ENCODE measurements at places on chromosomes 1 and 21.

DNA sequence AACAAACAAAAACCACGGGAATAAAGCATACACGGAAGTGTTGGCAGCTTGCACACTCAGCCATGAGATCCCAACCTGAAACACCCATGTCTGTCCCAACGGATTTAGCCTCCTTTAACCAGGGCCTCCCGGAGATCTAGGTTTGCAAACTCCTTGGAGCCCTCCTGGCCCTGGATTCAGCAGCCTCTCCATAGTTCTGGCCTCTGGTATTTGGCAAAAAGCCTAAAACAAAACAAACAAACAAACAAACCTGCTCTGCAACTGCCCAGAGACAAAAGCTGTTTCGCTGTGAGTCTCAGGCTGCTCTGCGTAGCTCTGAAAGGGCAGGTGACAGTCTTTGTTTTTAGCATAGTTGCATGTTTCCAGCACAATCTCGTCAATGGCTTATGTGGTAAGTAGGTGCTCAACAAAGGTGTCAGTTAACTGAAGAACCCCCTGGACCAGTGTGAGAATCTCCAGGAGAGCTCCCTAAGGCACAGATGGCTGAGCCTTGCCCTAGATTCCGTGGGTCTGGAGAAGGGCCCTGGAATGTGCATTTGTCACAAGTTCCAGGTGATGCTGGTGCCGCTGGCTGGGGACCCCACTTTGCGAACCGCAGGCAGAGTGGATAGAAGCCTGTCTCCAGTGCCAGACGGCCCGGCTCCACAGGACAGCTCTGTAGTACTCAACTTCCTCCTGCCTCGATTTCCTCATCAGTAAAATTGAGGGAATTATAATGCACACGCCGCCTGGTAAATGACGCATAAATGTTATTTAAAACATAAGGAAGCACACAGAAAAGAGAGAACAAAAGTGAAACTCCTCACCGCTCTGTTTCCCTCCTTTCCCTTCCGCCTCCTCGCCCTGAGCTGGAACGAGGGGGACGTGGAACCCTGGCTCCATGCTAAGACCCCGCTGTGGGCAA is 86.2 kb downstream of the RIPK4 start:
- DNase-seq: no peak

GRCh38 chr21:15138490-15138889 is 73.7 kb upstream of the NRIP1 start:
- DNase-seq: no peak

- DNase-seq: no peak
Measured at GRCh38 chr1:232435729-232436128, 194.2 kb downstream of the SIPA1L2 start.

GRCh38 chr1:40539338-40539737 is 7.9 kb downstream of the ZNF684 start:
- no peak for DNase-seq

- no peak for DNase-seq
Measured at GRCh38 chr1:151106894-151107293, 36.3 kb downstream of the GABPB2 start.

GRCh38 chr1:179761296-179761695 is 18.2 kb downstream of the FAM163A start:
- DNase-seq: no peak

DNA sequence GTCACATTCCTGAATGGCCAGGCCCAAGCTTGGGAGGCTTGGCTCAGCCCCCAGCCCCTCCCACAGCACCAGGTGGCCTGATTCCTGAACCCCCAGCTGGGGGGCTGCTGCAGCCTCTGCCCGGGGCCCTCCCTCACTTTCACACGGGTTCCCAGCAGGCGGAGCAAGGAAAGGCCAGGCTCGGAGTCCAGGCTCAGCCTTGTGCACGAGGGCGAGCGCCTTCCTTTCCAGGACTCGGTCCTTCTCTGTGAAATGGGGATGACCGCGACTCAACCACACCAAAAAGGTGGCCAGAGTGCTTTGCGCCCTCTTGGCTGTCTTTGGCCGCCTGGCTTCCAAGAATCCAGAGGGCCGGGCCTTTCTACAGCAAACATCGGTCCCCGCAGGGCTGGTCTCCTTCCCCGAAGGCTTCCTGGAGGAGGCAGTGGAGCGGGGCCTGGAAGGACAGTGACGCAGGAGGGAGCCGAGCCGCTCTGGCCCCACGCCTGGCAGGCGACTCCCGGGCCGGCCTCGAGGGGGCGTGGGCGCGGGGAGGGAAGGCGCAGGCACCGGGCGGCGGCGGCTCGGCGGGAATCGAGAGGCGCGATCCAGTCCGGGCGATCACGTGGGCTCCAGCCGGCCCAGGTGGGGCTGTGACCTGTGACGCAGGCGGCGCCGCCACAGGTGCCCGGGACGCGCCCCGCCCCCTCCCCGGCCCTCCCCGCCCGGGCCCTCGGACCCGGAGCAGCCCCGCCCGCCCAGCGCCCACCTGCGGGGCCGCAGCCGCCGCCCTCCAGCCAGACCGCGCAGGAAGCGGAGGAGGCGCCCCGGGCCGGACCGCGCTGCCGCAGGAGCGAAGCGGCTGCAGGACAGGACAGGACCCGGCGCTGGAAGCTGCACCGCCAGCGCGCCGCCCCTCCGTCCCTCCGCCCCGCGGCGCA is at the start of gene ARHGEF16:
Gene ARHGEF16, plus strand, starts transcription at position 775 of the 920 bp plus-strand sequence. CDS start 8,420 bp downstream, outside the sequence.
- DNase-seq: no peak

DNA sequence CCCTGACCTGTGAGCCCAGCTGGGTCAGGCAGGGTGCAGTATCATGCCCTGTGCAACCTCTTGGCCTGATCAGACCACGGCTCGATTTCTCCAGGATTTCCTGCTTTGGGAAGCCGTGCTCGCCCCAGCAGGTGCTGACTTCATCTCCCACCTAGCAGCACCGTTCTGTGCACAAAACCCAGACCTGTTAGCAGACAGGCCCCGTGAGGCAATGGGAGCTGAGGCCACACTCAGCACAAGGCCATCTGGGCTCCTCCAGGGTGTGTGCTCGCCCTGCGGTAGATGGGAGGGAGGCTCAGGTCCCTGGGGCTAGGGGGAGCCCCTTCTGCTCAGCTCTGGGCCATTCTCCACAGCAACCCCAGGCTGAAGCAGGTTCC is 29.6 kb downstream of the SLC19A1 start:
- no peak for DNase-seq

- no peak for DNase-seq
Measured at GRCh38 chr1:243465738-243466137, 209.9 kb downstream of the SDCCAG8 start.

DNA sequence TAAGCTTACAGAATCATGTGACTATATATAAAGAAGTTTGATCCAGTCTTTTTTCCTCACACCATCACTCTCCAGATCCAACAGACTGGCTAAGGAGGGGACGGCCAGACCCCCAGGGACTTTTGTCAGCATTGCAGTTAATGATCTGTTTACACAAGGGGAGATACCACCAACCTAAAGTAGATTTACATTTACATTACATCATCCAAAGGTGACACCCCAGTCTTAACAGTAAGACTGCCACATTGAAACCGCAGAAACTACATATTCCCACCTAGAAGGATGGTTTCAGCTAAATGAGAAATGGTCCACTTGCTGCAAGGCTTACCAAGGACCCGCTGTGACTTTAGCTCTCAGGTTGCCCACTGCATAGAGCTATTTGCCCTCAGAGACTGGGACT is 3.4 kb downstream of the RCAN1 start:
- no peak for DNase-seq

DNA sequence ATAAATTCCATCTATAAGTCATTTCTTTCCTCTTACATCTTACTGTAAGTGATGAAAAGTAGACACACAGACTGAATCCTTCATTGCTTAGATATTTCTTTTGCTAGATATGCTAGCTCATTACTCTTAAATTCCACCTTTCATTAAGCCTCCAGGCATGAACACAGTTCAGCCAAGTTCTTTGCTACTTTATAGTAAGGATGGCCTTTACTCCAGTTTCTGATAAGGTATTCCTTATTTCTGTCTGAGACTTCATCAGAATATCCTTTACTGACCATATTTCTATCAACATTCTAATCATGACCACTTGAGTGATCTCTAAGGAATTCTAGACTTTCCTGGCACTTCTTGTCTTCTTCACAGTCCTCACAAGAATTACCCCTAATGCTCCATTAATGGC is 191.7 kb upstream of the KCTD3 start:
- no peak for DNase-seq

GRCh38 chr1:119742202-119742601 is 26.5 kb downstream of the HMGCS2 start:
- no peak for DNase-seq

DNA sequence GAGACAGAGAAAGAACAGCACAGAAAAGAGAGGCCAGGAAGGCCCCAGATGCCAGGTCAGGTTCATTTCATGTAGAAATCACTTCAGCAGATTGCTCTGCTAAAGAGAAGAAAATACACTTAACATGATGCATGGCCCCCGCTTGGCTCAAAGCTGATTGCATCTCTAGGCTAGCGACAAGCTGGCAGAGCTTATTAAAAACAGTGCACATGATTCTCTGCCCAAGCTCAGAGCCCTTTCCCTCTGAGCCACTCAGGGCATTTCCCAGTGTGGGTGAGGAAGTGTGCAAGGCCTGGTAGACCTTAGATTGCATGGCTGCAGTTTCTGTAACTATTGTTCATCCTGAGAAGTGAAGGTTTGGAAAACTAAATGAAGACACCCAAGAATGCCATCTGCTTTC is 3.3 kb upstream of the CAPN9 start:
- DNase-seq: no peak

GRCh38 chr1:94326329-94326728 is 88.9 kb upstream of the ARHGAP29 start:
- DNase-seq: no peak

- no peak for DNase-seq
Measured at GRCh38 chr21:42794551-42794950, 84.8 kb downstream of the WDR4 start.

- no peak for DNase-seq
Measured at GRCh38 chr1:224069138-224069537, 44.8 kb upstream of the FBXO28 start.

DNA sequence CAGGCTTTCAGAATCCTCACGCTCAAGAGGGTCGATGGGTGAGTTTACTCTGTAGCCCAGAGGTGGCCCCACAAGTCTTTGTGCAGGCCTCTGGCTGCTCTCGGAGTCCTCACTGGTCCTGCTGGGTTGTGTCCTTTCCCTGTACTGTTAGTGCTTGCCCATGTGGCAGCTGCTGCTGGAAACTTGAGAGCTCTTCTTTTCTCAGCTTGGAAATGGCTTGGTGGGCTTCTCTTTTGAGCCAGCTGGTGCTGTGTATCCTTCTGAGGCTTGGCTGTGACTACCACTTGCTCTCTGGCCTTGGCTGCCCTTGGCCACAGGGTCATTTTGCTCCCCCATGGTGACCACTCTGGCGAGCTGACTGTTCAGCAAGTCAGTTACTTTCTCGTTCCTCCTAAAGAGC is 82.2 kb upstream of the LMO4 start:
- no peak for DNase-seq

DNA sequence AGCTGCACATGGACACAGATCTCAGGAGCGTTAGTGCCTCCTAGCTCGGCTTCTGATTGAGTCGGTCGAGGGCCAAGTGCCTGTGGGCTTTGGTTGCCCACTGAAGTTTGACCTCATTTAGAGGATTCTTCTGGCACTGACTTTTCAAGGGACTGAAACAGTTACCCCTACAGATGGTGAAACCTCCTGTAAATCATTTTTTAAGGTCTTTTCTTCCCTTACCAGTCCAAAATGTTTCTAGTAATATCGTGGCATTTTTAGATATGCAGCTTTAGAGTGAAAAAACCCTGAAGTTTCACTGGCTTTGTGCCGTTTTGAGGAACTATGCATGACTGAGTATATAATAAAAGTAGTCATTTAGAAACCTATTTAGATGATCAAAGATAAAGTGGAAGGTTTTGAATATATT is 34.7 kb upstream of the L1TD1 start:
- DNase-seq: no peak

DNA sequence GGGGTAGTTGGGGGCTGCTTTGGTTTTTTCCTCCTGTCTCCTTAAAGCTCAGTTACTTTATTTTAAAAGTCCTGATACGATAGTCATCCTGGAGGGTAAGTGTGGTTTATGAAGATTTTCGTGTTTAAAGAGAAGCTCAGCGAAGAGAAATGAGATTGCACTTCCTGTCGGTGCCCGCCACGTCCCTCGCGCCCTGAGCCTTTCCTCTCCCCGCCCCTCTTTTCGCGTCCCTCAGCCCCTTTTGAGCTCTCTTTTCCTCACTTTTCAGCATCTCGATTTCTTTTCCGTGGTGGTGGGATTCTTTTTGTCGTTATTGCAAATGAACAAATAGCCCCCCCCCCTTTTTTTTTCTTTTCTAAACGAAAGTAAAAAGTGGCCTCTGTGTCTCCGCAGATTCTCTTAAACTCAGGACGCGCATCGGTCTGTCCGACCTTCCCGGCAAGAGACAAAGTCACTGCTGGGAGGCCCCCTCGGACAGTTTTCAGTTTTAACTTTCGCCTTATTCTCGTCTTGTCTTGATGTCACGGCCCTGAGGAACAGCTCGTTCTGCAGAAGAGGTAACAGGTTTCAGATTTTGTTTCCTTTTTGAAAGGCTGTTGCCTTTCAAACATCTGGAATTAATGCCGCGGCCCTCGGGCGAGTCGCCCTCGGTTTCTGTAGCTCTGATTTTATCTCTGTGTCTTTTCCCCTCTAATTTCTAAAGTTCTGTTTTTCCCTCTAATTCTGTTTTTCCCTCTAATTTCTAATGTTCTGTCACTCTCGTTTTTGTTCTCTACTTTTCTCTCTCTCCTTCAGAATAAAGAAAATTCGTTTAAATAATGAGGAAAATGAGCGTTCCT is 1.0 kb upstream of the DMRTA2 start:
- no peak for DNase-seq

- DNase-seq: no peak
Measured at GRCh38 chr1:239025223-239025622, 361.1 kb upstream of the CHRM3 start.

- no peak for DNase-seq
Measured at GRCh38 chr1:19346026-19346425, 33.9 kb downstream of the SLC66A1 start.

DNA sequence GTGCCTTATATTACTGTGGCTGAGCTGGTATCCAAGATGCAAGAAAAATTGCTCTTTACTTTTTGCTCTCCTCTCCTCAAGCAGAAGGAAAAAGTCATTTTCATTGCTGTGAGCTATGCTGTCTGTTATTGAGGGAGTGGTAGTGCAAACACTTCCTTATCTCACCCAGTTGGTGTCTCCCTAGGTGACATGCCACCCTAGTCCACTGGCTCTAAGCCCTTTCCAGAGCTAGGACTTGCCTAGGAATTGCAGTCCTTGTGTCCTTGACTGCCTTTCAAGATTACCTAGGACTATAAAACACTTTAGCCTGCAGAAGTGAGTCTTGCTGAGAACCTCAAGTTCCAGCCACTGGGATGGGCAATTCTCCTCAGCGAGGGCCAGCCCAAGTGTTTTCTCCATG is 458.3 kb downstream of the MRPL39 start:
- no peak for DNase-seq

- DNase-seq: no peak
Measured at GRCh38 chr1:81733480-81733879, 67.3 kb upstream of the ADGRL2 start.

DNA sequence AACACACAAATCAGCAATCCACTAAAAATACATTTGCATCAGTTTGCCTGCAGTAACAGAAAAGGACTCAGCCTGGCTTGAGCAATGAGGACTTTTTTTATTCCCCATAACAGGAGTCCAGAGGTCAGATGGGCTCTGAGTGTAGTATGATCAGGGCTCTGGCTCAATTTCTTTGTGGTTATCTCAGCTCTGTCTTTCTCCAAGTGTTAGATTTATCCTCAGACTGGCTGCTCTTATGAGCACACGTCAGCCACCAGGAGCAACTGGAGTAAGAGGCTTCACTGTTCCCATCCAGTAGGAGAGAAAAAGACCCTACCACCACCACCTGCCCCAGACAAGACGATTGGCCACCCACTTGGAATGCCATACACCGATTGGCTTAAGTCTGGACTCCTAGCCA is 36.2 kb upstream of the KLHDC7A start:
- DNase-seq: no peak

Data from stimulated activated naive CD8-positive, alpha-beta T cell treated with anti-CD3 and anti-CD28 coated beads, Interleukin-15, amount 100 ng/mL, for 72 hours (primary cell).